ENCODE measurements at places on chromosomes 2 and 18. TPM values are rescaled to one million over a fixed set of nuclear protein-coding genes. Genes with fewer than 3 reads are reported as not detected.

Gene SERPINE2
- total RNA-seq: 3.3 TPM

Gene LRRC30
- total RNA-seq: not detected

Gene METTL4
- 31.2 TPM for total RNA-seq

Gene ACMSD
- not detected for total RNA-seq

Gene CCDC150
- 11.6 TPM for total RNA-seq

Gene GCFC2
- total RNA-seq: 22.5 TPM

DNA sequence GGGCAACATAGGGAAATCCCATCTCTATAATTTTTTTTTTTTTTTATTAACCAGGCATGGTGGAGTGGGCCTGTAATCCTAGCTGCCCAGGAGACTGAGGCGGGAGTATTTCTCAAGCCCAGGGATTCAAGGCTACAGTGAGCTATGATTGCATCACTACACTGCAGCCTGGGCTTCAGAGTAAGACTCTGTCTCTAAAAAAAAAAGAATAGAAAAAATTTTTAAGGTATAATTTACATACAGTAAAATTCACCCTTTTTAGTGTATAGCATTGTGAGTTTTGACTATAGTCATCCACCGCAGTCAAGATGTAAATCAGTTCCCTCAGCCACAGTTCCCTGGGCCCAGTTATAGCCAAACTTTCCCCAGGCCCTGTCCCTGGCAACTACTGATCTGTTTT is 57.1 kb upstream of the MSH6 start:
- ATAC-seq: no peak

- no peak for ATAC-seq
Observed at GRCh38 chr2:192236136-192236535, 41.4 kb upstream of the TMEFF2 start.

- ATAC-seq: no peak
Observed at GRCh38 chr2:212361174-212361756, 177.3 kb downstream of the ERBB4 start.

- no peak for ATAC-seq
Observed at GRCh38 chr2:197760293-197760657, 24.8 kb downstream of the BOLL start.

GRCh38 chr18:26802330-26803200 is 62.9 kb downstream of the AQP4 start:
- no peak for ATAC-seq

GRCh38 chr2:118881490-118882129 is 34.2 kb upstream of the EN1 start:
- ATAC-seq: peak; percentile 79

DNA sequence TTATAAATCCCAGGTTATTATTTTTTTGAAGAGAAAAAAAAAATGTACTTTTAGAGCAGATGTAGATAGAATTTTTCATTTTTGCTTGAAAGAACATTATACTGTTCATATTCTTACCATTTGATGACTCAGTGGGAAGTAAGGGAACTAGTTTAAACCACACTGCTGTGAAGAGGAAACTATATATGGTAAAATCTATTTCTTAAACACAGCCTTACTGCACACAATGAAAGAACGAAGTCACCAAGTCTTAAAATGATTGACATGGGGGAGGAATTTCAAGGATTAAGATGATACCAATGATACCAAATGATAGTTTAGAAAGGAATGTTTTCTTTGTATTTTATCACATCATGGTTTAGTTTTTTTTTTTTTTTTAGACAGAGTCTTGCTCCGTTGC is 5.0 kb downstream of the ACTR2 start:
- peak; percentile 75 for ATAC-seq

DNA sequence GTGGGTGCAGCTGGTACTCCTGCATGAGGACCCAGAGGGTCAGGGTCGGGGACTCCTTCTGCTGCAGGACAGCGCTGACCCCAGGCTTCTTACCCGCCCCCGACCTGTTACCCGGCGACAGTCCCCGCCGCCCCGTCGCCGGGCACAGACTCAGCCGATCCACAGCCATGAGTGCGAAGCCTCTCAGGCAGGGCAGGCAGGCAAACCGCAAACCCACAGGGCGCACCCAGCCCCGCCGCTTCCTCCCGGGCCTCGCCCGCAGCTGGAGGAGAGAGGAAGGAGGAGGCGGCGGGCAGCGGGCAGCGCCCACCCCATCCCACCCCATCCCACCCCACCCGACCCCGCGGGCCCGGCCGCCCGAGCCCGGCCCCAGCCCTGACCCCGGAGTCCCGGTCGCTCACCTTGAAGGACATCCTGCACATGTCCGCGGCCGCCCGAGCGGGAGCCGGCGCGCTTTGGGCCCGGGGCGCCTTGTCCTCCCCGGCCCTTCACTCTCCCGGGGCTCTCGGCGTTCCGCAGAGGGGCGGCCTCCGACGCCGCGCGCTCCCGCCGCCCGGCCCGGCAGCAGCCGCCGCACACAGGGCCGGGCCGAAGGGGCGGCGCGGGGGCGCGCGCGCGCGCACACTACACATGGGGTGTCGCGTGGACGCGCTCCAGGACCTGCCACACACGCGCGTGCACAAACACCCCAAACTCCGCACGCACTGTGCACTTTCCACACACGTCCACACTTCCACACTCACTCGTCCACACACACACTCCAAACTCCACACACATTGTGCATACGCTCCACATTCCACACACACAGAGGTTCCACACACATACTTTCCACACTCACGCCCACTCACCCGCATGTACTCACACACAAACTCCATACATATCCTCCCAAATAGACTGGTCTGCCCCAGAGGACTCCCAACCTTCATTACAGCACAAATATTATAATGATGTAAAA is at the start of gene ANKRD29:
ANKRD29 (minus strand) TSS at position 603 of the 955 bp plus-strand sequence; CDS start at position 422, 181 bp downstream.
- ATAC-seq: peak; percentile 87

GRCh38 chr2:107645586-107645985 is 181.1 kb upstream of the RGPD4 start:
- no peak for ATAC-seq

DNA sequence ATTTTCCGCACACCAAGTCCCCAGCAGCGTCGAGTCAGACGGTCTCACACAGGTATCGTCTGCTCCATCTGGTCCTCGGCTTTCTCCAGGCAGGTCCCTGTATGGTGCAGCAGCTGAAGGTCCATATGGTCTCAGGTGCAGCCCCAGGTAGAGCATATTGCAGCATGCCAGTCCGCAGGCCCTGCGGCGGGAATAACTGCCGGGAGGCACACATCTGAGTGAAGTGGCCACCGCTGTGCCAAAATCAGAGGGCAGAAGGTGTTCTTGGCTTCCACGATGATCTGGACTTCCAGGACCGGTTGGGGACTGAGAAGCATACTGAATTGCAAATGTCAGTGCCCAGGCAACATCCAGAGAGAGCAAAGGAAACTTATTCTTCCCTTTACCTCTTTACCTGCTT is 320.3 kb downstream of the RNF144A start:
- ATAC-seq: no peak

GRCh38 chr18:56224669-56225561 is 413.5 kb downstream of the TXNL1 start:
- ATAC-seq: no peak

DNA sequence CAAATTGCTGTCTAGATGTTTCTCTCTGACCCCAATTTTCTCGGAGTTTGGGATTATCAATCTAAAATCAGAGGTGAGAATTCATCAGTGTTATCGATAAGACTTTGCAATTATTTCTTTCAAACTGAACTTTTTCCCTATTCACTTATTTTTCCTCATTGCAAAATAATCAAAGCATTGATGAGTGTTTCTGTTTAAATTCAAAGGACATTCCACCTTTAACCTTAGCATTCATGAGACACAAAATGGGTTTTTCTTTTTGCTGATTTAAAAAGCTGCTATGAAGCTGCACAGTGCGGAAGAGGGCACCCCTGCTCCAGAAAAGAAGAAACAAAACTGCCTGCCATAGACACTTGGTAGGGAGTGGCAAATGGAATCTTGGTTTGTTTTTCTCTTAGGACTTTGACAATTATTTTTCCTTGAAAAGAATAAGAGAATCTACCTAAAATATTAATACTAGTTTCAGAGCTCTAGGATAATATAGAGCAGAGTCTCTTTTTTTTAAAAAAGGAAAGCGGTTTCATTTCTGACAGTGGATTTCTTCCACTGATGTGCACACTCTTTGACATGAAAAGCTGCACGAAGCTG is 203.4 kb downstream of the TGIF1 start:
- ATAC-seq: no peak

- no peak for ATAC-seq
Observed at GRCh38 chr2:85253890-85254289, 73.9 kb downstream of the TGOLN2 start.

GRCh38 chr2:176636401-176636800 is 367.2 kb downstream of the MTX2 start:
- ATAC-seq: no peak

All from activated T-helper 17 cell treated with anti-CD3 and anti-CD28 coated beads, Interleukin-2, amount 50 U/mL, for 72 hours (primary cell).